Stimulated activated CD8-positive, alpha-beta memory T cell treated with anti-CD3 and anti-CD28 coated beads, Interleukin-4, amount 100 ng/mL, for 1 hour (primary cell): ENCODE measurements at places on chromosomes 7 and 10.

DNA sequence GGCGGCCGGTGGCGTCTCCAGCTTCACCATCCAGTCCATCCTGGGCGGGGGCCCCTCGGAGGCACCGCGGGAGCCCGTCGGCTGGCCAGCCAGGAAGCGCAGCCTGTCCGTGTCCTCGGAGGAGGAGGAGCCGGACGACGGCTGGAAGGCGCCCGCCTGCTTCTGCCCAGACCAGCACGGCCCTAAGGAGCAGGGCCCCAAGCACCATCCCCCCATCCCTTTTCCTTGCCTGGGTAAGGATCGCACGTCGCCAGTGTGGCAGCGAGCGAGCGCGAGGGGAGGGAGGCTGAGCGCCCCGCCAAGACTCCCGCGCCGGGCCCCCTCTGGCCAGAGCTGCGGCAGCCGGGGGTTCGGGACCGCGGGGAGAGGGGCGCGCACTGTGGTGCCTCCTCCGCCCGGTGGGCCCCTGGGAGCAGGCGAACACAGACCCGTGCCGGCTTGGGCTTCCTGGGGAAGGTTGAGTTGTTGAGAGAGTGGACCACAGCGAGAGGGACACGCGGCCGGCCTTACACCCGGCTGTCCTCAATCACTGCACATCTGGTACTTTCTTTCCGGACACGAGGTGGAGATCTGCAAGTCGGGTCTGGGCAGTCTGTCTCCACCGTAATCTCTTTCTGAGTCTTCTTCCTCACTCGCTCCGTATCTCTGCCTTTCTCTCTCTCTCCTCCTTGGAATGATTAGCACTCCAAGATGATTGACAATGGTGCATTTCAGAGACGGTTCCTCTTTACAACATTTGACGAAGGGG lies 652 bp downstream of the HMX2 start:
- DNase-seq: no peak

GRCh38 chr7:16260236-16260728 lies 161.1 kb downstream of the CRPPA start:
- DNase-seq: no peak

DNA sequence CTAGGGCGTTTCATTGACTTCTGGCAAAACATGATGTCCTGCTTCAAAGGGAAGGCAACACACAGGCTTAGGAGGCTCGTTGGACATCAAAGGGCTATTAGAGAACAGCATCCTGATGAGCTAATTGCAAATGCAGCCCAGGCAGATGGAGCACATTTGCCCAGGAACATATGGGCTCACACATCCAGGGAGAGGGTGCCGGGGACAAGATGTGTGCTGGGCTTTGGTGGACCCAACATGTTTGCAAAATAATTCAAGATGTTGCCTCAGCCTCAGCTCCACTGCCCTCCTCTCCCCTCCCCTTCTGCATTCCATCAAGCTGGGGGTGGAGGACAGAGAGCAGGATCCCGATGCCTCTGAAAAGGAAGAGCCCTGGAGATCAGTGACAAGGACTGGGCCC lies 217.1 kb upstream of the ZMIZ1 start:
- no peak for DNase-seq

GRCh38 chr10:56090914-56091540 lies 270.0 kb downstream of the ZWINT start:
- DNase-seq: no peak

GRCh38 chr7:56033671-56034432 lies 17.4 kb downstream of the PSPH start:
- peak; percentile 38 for DNase-seq

- DNase-seq: no peak
Measured at GRCh38 chr10:69360485-69361302, 56.0 kb downstream of the TACR2 start.

- no peak for DNase-seq
Measured at GRCh38 chr10:104347295-104348045, 6.2 kb upstream of the CFAP58 start.

GRCh38 chr10:125823663-125824251 lies 411 bp downstream of the BCCIP start:
- DNase-seq: no peak

DNA sequence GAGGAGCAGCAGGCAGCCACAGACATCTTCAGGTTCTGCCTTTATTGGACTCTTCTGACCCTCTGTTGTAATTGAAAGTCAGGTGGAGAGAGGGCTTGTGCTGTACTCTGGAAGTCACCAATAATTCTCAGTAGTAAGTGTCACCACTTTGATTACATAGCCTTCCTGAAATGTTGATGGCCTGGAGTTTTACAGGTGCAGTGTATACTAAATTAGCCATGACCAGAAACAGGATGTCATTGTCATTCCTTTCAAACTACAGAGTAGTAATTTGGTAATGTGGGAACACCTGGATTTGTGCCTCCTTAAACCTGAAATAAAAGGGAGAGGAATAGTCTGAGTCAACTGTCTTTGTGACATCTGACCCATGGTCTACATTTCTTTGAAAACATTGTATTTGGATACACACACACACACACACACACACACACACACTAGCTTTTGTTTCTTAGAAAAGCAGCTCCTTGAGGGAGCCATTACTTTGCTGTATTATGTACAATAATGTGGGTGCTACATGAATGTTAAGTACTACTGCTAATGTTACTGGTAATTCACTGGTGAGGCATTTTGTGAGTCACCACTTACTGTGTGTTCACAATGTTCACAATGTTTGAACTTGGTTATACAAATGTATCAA lies 19.6 kb downstream of the ARL4A start:
- DNase-seq: no peak

DNA sequence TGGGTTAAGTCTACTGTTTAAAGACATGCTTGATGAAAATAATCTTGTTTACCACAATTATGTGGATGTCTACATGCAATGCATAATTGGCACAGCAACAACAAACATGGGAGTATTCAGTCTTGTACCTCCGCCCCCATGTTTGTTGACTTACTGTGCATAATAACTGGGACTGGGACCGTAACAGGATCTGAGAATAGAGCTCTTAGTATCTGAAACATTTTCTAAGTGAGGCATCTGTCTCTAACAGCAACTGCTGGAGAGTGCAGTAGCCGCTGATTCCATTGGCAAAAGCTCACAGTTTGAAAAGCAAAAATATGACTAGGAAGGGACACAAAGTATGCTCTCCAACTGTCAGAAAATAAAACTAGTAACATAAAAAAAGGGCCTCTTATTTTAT lies 61.6 kb downstream of the ENO4 start:
- no peak for DNase-seq

DNA sequence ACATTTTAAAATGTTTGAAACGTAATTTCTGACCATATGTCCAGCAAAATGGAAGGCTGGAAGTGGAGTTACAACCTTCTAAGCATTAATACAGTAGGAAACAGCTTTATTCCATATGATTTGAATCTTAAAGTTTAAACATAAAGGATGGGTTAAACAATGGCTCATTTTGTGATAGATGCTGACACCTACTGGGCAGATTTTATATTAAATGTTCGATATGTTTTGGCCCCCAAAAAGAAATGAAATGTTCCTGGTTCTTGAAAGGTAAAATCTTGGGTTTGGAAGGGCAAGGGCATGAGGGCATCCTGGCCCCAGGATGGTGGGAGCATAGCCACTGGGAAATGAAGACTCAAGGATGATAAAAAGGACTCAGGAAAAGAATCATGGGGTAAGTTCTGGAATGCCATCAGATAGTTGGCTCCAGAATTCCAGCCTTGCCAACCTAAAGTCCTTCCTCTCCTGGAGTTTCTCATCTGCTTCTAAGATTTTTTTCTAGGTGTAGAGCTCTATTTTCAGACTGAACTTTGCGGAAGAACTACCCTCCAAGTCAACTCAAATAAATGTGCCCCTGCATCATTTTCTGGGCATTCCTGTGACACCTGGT lies 34.6 kb upstream of the SLC35G1 start:
- DNase-seq: no peak

DNA sequence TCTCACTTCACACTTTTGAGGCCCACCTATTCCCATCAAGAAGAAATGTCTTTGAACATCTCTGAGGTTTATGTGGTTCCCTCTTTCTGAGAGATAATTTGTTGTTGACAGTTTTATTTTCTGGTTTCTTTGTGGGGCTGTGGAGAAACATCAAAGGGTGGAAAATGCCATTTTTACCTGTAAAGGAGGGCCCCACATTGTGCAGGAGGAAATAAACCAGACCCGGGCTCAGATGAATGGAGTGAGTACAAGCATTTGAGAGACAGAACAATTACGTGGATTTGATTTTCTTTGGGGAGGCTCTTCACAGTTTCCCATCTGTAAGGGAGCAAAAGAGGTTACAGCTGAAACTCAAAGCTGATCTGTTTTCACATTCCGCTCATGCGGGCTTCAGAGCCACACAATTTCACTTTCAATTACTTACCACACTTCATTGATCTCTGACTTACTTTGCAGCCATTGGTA lies 29.8 kb downstream of the ITPRIP start:
- no peak for DNase-seq

DNA sequence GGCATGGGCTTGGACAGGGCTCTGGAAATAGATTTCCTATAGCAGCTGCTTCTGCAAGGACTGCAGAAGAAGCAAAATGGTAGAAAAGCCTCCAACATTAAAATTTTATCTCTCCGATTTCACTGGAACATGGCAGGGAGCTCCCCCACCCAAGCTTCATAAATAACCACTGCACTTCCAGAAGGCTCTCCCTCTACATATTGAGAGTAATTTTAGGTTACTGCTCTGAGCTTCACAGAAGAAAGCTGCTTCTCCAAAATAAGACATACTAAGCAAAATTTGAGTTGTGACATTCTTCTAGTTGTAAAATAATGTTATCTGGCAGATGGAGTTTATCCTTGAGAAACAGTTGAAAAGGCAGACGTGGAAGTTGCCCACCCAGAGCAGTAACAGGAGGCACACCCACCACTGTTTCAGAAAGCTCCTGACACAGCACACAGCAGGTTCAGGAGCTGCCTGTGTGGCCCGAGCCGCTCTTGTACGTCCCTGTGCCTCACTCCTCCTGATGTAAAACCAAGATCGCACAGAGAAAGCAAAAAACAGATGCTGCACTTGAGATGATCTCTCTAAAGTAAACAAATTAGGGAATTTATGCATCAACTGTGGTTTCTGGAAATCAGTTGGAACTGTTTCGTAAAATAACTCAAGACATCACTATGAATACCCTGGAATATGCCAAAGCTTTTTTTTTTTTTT lies 621.0 kb downstream of the PARD3 start:
- no peak for DNase-seq

GRCh38 chr7:123125231-123125630 lies 74.5 kb downstream of the SLC13A1 start:
- no peak for DNase-seq

DNA sequence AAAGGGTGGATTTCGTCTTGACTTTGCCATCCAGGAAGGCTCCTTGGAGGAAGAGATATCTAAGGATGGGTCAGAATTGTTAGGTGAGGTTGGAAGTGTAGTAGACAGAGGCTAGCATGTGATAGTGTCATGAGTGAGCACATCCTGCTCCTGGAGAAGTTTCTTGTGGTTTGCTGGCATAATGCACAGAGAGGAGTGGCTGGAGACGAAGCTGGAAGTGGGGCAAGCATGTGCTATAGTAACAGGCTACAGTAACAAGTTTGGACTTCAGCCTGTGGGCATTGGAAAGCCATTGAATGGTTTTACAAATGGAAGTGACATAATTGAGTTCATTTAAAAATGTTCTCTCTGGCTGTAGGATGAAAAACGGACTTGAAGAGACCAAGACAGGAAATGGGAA lies 175.6 kb upstream of the VWC2 start:
- no peak for DNase-seq

DNA sequence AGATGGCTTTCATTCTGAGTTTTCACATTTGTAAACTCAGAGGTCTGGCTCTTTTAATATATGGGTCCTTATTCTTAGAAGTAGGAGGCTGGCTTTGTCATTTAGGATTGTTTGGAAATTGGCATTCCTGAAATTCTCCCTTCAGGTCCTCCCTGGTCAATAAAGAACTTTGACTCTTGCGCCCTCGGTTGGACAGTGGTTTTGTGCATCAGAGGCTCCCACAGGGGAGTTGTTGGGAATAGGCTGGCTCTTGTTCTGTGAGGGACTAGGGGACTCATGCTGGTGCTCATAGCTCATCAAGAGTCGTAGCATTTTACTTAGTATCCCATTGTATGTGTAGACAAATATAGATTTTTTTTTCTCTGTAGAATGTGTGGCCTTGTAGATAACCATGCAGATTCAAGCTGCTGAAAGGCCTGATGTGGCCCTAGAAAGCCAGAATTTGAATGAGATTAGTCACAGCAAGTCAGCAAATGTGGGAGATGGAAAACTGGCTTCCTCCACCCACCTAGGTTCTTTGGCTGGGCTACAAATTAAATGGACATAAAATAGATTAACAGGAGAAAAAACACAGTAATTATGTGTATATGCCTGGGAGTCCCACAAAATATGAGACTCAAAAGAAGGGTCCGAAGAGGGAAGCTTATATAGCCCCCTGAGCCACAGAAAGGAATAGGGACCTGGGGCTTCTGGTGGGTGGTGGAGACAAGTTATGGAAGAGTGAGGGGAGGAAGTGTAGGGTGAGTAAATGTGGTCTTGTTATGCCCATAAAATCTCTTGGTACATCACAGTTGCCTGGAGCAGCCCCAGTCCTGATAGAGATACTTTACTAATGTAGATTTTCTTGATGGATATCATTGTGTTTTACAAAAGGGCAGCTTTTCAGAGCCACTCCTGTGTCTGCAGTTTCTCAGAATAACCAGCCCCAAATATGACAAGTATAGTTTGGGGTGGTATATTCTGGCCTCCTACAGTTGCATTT lies 94.6 kb upstream of the BTBD16 start:
- no peak for DNase-seq

DNA sequence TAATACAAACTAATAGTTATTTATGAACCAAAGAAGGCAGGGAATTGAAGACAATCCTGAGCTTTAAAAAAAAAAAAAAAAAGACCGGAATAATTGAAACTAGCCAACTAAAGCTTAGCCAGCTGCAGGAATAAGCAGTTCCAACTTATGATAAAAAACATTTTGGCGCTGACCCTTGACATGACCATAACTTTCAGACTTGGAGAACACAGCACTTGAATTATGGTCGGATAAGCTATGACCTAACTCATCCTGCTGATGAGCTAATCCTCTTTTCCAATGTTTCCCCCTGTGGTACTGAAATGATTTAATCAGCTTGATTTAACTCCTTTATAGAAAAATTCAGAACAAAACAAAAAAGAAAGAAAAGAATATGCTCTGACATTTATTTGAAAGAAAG lies 181.8 kb downstream of the DGKB start:
- DNase-seq: no peak

- no peak for DNase-seq
Measured at GRCh38 chr7:2607923-2608904, 23.6 kb upstream of the TTYH3 start.

DNA sequence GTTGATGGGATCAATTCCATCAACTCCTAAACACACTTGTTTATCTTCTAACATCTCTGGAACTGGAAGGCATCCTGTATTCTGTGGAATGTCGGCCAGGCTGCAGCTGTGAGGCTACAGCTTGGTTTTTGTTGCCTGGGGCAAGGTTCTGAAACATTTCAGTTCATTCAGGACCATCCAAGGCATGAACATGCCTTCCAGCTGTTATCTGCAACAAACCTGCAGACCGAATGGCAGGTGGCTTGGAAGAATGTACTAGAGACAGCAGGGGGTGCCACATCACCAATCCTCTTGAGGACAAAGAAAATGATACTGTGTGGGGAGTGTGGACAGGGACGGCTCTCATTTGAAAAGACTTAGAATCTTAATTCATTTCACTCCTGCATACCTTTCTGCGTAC lies 12.4 kb downstream of the PAPOLB start:
- DNase-seq: no peak
